CD4-positive, alpha-beta T cell treated with Interleukin-10 for 1 hour (primary cell): ENCODE measurements at places on chromosomes 1 and 21.

GRCh38 chr1:43604192-43604591 lies 45.8 kb upstream of the KDM4A start:
- DNase-seq = no peak

- peak; percentile 83 for DNase-seq
These were observed 54.3 kb downstream of the ADARB1 start for GRCh38 chr21:45128613-45129188.

GRCh38 chr21:36250423-36251075 lies 69.4 kb upstream of the MORC3 start:
- DNase-seq = no peak

DNA sequence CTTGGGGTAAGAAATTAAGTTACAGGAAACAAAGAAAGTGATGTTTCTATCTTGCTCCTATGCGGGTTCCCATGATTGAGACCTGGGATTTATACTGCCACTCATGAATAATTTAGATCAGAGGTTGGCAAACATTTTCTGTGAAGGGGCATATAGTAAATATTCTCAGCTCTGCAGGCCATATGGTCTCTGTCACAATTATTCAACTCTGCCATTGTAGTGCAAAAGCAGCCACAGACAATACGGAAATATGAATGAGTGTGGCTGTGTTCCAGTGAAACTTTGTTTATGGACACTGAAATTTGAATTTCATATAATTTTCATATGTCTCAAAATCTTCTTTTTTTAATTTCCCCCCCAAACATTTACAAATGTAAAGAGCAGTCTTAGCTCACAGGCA lies 127.2 kb downstream of the FOXD2 start:
- no peak for DNase-seq

DNA sequence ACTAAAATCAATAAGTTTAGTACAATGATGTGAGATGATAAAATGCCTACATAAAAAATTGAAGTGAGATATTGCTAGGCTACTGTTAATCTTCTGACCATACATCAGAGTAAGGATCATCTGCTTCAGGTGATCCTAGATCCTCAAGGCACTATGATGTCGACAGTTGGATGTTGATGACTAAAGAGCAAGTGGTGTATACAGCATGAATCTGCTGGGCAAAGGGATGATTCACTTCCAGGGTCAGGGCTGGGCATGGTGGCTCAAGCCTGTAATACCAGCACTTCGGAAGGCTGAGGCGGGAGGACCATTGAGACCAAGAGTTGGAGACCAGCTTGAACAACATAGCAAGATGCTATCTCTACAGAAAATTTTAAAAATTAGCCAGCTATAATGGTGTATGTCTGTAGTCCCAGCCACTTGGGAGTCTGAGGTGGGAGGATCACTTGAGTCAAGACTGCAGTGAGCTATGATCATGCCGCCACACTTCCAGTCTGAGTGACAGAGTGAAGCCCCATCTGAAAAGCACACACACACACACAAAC lies 24.6 kb downstream of the NUF2 start:
- DNase-seq = no peak

DNA sequence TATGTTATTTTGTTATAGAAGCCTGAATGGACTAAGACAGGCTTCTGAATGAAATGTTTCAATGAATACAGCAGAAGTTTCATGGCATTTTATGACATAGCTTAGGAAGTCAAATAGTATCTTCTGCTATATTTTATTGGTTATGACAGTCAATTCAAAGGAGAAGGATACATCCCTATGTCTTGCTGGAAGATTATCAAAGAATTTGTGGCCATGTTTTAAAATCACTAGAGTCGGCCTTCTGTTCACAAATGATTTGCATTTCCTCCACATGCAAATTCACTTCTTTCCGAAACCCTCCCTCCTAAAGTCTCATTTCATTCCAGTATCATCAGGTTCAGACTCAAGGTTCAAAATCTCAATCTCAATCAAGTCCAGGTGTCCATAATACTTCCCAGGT lies 679.2 kb upstream of the ADAMTS5 start:
- no peak for DNase-seq

DNA sequence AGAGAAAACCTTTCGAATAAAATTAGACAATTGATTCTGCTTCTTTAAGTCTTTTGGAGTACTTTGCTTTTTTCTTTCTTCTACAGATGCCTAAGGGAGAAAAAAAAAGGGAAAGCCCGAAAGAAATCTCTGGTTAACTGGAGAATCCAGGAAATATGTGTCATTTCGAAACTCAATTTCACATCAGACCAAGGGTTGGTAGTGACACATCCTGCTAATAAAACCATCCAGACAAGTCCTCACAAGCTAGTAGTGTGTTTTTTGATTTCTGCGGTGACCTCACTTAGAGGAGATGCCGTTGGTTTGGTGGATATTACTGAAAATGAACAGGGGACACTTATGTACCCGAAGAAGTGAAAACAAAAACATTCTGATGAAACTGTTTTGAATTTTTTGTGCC lies 726.5 kb upstream of the ADAMTS5 start:
- DNase-seq = no peak

DNA sequence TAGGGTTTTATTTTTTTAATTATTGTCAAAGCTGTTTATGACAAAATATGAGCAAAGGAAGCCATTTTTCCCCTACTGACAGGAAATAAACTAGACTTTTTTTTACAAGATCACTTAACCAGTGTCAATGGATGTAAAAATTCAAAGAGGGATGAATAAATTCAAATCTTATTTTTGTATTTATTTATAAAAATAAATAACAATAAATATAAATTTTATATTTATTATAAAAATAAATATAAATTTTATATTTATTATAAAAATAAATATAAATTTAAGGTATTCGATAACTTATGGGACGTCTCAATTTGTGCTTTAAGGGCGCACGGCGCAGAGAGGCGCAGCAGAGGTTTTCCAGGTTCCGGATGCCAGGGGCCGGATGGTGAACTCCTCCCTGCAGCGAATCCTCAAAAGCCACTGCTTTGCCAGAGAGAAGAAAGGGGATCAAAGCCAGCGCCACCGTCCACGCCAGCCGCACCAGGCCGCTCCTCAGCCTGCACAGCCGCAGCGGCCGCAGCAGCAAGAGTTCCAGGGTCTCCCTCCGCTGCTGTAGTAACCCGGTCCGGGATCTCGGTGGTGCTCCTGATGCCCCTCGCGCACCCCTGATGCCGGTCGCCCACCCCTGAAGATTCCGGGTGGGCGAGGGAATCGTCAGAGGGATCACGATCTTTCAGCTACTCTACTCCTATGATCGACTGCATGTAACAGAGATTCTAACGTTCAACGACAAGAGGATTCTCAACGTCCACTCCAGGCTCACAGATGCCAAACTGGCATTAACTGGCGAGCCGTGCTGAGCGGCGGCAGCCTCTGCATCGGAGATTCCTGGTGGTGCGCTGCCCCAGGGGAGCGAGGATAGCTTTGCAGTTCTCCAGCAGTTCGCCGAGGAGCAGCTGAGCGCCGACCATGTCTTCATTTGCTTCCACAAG lies 28.5 kb upstream of the RLF start:
- DNase-seq = no peak

DNA sequence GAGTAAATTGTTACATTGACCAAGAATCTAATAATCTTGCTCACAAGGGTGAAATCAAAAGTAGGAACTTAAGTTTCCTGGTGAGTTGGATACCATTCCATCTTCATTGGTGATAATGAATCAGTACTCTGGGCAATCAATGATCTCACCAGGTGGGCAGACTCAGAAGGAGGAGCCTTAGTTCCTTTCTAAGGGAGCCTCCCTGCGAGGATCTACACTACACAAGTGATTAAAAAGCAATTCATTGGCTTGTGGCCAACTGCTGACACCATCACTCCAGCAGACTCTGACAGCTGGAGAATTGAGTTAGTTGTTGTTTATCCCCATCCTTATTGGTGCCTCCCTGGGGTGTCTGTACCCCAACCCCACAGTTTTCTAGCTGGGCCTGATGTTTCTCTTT lies 84.1 kb upstream of the VANGL1 start:
- DNase-seq = no peak

DNA sequence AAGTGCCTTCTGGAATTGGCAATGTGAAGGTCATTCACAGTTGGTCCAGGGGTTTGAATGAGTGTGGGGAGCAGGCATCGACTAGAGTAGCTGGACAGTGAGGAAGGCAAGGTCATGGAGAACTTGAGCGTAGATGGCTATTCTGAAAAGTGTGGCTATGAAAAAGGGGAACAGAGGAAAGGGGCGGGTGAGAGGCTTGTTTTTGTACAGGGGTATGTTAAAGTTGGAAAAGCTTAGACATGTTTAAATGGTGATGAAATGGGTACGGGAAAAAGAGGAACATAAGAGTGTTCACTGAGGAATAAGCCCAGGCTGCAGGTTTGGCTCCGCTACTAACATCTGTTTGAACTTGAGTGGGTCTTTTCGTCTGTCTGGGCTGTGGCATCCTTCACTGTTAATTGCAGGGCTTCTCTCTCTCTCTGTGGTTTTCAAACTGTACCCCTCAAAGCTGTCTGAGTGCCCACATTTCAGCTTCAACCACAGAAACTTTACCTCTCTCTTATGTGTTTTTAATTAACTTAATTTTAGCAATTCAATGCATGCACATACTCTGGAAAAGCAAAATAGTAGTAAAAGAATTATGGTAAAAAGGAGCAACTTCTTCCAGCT lies 70.8 kb upstream of the COA6 start:
- no peak for DNase-seq

DNA sequence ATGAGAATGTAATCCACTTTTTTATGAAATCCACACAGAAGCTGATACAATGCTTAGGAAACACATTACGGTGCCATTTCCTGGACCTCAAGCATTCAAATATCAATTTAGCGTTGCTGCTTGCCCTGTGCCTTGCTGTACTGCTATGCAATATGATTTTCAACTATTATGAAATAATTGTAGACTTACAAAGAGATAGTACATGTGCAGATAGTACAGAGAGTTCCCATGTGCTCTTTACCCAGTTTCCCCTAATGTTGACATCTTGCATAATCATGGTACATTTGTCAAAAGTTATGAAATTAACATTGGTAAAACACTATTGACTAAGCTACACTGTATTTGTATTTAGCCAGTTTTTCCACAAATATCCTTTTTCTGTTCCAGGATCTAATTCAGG lies 37.7 kb upstream of the PTBP2 start:
- no peak for DNase-seq

GRCh38 chr1:51487628-51488027 lies 31.4 kb downstream of the EPS15 start:
- no peak for DNase-seq

GRCh38 chr1:165644064-165644735 lies 13.2 kb downstream of the MGST3 start:
- DNase-seq = no peak

DNA sequence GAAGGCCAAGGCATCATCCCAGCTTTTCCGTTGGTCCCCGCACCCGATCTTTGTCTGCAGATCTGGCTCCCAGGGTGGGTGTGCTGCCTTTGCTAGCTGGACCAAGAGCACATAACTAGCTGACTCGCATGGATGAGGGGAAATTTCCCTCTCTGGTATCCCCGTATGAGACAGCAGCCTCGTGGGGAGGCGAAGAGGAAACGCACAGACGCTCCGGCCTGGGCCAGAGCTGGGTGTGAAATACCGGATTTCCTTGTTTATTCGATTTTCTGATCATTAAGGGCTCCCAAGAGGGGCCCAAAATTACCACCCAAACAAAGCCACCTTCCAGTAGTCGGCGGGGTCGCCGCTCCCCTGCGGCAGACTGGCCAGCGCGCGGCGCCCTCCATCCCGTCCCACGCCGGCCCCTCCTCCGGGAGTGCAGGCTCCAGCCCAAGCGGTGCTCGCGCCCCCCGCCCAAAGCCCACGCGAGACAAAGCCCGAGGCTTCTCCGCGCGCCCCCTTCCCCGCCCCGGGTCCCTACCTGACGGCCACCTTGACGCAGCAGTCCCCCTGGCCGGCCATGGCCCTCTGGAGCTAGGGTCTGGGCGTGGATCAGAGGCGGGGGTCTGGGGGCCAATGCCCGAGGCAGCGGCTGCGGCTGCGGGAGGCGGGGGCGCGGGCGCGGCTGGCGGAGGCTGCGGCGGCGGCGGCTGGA lies 546 bp downstream of the KIF21B start:
- DNase-seq = peak; percentile 53

DNA sequence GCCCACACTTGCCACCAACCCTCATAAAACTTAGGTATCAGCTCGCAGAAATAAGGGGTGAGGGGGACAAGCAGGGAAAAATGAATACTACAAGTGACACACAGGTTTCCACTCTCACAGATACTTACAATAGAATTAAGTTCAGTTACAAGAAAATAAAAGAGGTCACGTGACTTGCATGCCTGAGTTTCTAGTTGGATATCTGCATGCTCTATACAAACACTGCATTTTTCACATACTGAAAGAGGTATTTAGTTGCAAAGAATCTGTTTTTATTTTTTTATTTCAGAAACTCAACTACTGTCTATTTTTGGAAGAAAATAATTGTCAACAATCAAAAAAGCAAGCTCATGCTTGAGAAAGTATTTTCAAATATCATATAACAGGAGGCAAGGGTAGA lies 43.5 kb downstream of the DPYD start:
- DNase-seq = no peak

DNA sequence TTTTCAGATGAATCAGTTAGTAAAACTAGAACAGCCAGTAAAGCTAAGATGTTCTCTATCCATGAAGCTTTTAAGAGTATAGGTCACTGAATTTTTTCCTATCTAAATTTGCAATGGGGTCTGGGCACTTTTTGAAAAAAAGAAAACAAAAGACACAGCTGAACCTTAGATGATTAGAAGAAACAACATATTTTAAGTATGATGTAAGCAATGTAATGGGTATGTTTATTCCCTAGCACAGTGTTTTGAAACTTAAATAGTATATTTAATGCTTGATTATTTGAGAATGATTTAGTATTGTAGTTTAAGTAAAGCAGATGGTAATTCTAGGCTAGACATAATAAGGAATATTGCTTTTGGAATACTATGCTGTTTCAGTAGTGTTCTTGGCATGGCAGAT lies 36.2 kb downstream of the KCTD3 start:
- no peak for DNase-seq

- no peak for DNase-seq
These were observed 30.9 kb downstream of the SMIM12 start for GRCh38 chr1:34828611-34829010.

DNA sequence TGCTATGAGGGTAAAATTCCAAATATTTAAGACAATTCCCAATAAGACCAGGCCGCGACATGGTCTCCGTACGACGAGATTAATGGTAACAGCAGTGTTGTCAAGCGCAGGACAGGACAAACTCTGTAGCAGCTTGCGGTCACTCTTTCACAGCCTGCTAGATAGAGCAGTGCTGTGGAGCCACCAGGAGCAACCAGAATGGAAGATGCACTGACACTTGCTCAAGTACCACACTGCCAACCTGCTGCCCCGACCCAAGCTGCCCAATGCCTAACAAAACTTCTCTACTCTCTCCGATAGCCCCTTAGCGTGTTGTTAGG lies 636 bp downstream of the WARS2 start:
- DNase-seq = no peak

GRCh38 chr1:156828400-156829124 lies 11.9 kb upstream of the SH2D2A start:
- no peak for DNase-seq
